ENCODE measurements at places on chromosomes 4 and X.

- DNase-seq: no peak
These were observed 10.0 kb downstream of the TMEM164 start for GRCh38 chrX:110012818-110013485.

DNA sequence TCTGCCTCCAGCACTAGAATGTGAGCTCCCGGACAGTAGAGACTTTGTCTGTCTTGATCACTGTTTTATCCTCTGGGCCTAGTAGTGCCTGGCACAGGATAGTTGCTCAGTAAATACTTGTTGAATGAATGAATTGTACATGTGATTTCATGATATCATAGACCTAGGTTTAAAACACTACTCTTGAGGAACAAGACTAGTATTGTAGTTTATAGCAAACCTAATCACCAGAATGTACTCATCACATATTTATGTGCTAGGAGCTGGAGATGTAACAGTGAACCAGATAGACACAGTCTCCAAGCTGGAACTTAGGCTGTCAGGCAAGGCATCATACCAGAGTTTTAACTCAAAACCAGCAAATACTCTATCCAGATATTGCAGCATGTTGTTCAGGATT is 23.5 kb downstream of the GAB3 start:
- DNase-seq: no peak

- no peak for DNase-seq
These were observed 279.9 kb downstream of the INPP4B start for GRCh38 chr4:142566243-142566642.

DNA sequence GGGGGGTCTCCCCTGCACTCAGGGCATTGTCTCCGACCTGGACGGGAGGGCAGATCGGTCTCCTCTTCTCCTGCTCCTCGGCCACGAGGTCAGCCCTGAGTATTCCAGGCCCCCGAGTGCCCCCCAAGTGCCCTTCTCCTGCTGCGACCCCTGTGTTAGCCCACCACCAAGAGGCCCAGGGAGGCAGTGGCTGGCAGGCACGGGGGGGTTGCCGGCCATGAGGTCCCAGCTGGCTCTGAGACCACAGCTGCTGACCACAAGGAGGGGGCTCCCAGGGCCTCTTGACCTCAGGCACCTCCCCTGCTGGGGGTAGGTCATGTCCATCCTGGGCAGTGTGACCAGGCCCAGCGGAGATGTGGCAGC is 186.1 kb upstream of the PSAPL1 start:
- no peak for DNase-seq

DNA sequence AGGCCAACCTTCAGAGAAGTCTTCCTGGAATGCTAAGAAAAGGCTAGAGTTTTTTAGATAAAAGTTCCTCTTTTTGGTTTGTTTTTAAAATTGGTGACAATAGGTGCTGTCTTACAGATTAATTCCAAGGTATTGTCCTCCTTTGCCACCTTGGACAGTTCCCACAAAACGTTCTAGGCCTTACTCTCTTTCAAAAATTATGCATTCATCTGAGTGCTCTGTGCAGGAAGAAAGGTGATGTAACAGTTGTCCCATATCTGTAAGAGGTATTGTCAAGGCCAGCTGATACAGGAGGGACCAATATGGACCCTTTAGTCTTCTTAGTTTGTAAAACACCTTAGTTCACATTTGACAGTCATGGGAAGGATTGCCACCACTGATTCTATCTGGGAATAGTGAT is 15.9 kb upstream of the CXCL5 start:
- no peak for DNase-seq

GRCh38 chr4:519885-520682 is 21.1 kb downstream of the PIGG start:
- DNase-seq: no peak

Data from left renal pelvis (tissue), 4 donors.